Iris pigment epithelial cell (primary cell): ENCODE measurements at places on chromosomes 3 and 15.

GRCh38 chr3:194489736-194490612 lies 3.2 kb upstream of the ATP13A3 start:
- peak; percentile 41 for DNase-seq

GRCh38 chr3:96201463-96201862 lies 612.9 kb upstream of the EPHA6 start:
- DNase-seq, result no peak

GRCh38 chr3:58874248-58874741 lies 175.5 kb downstream of the CFAP20DC start:
- peak; percentile 26 for DNase-seq

GRCh38 chr15:75565062-75565970 lies 13.8 kb downstream of the PTPN9 start:
- DNase-seq, result peak; percentile 46

- DNase-seq, result no peak
Measured at GRCh38 chr15:38721568-38721945, 156.9 kb upstream of the RASGRP1 start.

- DNase-seq, result no peak
Measured at GRCh38 chr15:78615151-78615589, 5.6 kb downstream of the CHRNA3 start.
